ENCODE measurements at places on chromosomes 2 and 18.

- no peak for DNase-seq
Measured at GRCh38 chr2:203072371-203072770, 57.7 kb downstream of the NBEAL1 start.

DNA sequence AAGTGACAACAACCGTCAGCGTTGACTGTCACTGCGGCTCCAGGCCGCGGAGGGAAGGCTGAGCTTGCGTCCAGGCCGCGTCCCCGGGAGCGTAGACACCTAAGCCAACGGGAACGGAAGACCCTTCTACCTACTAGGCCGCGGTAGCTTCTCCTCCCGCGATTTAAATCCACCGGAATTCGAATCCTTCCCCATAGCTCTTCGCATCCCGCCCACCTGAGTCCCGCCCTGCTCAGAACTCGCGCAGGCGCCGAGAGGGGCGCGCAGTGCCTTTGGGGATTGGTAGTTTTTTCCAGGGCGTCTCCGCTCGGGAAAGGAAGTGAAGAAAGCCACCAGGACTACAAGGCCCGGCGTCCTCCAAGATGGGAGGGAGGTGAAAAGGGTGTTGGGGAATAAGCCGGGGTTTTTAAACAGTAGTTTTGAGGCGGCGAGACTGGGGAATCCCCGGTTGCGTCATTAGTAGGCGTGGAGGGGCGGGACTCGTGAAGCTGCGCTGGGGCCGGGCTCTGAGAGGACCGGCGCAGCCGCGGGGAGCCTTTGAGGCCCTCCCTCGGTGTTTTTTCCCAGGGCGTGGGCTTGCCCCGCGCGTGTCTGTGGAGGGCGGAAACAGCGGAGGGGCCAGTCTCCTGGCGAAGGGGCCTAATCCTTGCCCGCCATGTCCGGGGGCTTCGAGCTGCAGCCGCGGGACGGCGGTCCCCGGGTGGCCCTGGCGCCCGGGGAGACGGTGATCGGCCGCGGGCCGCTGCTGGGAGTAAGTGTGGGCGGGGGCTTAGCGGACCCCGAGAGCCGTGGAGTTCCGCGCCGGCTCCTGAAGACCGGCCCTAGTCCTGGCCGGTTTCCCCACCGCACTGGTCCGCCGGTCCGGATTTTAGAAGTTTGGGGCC, at the start of the genes APLF and FBXO48:
Gene APLF, plus strand, starts transcription at position 509 of the 884 bp plus-strand sequence. Its CDS starts 147 bp downstream, at position 656.
Gene FBXO48, minus strand, starts transcription at position 218 of the 884 bp plus-strand sequence. CDS start 2,149 bp downstream, outside the sequence.
- peak; percentile 98 for DNase-seq

DNA sequence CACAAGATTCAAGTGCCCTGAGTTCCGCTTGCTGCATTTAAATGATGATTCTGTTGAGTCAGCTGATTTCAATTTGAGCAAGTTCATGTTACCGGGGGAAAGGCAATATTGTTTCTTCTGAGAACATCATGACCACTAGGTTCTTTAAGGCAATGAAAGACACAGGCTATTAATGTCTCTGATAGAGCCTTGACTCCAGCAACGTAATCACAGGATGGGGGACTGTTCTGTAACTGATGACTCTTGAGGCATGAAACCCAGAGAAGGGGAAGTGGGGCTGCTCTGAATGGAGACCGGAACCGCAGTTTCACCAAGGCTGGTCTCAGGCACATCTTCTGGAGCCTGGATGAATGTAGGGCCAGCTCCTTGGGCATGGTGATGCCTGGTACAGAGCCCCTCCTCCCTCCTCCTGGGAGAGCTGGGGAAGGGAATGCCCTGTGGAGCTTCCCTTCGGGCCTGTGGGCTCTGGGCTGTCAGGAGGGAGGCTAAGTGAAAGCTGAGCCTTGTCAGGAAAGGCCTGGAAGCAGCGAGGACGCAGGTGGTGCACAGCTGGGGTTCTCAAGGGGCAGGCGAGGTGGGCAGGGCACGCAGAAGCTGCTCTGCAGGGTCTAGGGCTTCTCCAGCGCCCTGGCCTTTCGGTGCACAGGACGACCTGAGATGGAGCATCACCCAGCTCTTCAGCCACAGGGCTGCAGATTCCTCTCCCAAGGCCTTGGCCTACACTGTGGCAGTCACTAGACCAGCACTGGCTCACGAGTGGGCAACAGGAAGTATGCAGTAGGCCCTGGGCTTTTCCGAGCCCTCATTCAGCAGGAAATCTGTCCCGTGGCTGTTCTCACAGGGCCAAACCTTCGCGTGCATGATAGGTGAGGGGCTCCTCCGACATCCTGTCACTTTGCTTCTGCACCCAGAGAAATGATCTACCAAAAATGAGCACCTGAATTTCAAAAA, 36.6 kb upstream of the PRLH start:
- no peak for DNase-seq

DNA sequence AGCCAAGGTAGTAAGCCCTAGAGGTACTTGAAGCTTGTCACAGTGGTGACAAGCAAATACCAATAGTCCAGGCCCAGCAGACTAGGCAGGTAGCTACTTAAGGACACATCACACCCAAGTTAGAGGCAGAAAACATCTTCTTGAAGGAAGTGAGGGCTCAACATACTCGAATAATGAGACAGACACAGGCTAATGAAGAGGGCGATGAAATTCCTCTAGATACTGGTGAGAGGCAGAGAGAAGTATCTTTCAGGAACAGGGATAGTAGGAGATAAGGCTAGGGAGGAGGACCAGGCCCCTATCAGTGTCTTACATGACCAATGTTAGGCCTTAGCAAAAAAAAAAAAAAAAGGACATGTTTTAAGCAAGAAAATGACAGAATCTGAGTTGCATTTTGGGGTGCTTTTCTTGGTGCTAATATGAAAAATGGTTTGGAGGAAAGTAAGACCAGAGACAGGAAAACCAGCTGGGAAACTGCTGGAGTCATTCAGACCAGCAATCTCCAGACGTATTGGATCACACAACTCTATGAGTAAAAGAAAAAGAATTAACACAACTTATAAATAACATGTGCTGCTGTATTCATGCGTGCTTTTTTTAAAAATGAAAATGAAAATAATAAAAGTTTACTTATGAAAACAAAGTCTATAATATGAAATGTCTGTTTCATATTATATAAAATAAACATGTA, 37.7 kb downstream of the COBLL1 start:
- DNase-seq: no peak
